ENCODE measurements at places on chromosomes 2 and 18.

GRCh38 chr2:95278051-95278471, 3.8 kb downstream of the PROM2 start:
- no peak for DNase-seq

DNA sequence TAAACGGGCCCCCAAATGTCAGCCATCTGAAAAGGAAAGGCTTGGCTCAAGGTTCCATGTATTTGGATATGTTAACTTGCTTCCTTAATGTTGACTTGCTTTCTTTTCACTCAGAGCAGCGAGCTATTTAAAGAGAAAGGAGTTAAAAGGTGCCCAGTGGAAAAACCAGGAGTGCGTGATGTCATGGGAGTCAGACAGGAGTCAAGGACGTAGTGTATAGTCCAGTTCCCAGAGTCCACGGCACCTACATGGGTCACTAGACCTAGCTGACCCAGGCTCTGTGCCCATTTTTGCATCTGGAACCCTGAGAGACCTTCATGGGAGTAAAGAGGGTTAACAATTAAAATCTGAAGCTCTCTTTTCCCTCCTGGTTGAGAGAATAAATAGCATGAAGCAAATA, 19.8 kb downstream of the SLC3A1 start:
- no peak for DNase-seq

DNA sequence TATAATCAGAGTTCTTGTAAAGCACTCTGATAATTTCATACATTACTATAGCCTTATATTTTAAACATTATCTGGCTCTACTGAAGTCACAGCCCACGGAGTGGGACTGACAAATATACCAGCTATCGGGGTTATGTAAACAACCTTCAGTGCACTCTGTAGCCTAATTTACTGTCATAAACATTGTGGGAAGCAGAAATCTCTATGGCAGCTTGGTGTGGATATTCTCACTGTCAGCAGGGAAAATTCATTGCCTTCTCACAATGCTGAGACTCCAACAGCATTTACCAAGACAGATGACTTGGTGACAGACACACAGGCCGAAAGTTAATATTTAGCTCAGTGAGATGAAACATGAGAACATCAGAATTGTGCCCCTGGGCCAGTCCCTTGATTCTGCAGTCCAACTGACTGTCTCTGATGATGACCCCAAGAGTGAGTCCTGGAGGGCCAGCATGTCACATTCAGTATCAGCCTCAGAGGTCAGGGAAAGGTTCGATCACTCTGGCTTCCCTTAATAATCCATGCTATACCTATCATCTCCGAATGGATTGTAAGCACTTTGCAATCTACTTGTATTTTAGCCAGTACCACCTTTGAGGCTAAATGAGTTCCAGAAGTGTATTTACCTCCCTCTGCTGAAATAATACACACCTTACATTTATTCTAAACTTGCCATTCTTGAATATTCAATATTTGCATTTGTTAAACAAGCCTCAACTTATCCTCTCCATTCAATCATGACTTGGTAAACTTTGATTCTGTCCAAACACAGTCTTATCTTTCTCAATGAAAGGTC, 146.2 kb upstream of the OSR1 start:
- peak; percentile 5 for DNase-seq

DNA sequence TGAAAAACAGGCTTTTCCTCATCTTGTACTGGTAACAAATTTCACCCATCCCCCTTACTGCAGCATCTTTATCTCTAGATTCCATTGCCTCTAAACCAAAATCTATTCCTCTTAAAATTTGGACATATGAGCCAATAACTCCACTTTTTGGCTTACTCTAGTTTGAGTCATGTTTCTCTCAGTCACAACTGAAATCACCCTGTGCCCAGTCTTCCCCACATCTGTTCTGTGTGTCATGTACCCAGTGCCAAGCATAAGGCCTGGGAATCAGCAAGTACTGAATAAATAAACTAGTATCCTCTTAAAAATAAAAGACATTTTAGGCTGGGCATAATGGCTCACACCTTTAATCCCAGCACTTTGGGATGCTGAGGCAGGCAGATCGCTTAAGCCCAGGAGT, 20.8 kb upstream of the CHN1 start:
- no peak for DNase-seq

- peak; percentile 63 for DNase-seq
Measured at GRCh38 chr2:222353993-222354392, 55.2 kb upstream of the PAX3 start.

GRCh38 chr2:60706021-60706420, 50.0 kb upstream of the PAPOLG start:
- DNase-seq: no peak

DNA sequence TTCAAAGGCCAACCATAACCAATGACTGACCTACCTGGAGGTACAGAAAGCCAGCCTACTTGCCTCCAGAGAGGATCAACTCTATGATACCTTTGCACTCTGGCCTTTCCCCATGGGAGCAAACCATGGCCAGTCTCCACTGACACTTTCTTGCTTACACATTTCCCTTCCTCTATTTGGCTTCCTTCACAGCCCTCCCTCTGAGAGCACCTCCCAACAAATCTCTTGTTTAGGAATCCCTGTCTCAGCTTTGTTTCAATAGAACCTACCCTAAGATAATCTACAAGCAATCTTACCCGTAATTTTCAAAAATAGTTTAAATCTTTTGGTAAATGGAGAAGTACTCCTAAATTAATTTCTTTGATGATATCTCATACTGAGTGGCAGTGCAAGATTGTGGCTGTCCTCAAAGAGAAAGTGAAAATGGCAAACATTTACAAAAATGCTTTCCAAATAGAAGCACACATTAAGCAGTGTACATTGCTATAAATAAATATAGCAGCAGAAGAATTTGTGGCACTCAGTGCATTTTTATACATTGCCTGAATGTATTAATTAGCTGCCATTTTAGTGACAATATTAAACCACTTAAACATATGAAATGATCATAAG, 140.6 kb downstream of the CCDC148 start:
- no peak for DNase-seq

DNA sequence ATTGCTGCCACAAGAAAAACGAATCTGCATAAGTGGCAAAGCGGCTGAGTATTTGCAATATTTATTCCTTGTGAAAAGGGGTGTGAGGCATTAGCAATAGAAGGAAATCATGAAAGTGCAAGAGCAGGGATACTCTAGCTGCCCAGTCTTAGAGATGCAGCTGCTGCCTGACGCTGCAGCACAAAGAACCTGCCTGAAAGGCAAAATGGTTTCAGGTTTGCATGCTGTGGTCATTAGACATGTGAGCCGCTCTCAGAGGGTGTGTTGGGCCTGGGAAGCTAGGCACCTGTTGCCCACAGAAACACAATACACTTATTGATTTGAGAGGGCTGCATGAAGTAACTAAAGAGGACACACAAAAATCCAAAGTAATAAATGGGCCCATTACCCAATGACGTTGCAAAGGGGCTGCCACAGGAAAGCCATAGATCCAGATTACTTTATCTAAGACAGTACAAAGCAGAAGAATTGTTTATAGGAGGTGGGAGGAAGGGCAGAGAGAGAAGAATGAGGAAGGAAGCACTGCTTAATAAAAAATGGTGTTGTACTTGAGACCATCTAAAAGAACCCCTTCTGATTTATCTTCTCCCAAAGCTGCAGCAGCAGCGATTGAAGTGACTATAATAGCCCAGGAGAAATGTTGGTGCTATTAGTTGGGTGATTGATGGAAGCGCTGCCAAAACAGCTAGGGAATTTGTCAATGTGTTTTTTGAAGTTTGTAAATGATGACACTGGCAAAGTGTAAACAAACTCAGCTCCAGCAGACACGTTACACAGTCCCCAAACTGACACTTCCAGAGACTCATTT, 492.4 kb upstream of the ACVR2A start:
- DNase-seq: peak; percentile 86

- no peak for DNase-seq
Measured at GRCh38 chr2:4047961-4048891, 344.9 kb downstream of the DCDC2C start.

GRCh38 chr2:241772063-241772499, 4.5 kb upstream of the GAL3ST2 start:
- no peak for DNase-seq

GRCh38 chr2:54494087-54494486, 38.0 kb downstream of the SPTBN1 start:
- no peak for DNase-seq

DNA sequence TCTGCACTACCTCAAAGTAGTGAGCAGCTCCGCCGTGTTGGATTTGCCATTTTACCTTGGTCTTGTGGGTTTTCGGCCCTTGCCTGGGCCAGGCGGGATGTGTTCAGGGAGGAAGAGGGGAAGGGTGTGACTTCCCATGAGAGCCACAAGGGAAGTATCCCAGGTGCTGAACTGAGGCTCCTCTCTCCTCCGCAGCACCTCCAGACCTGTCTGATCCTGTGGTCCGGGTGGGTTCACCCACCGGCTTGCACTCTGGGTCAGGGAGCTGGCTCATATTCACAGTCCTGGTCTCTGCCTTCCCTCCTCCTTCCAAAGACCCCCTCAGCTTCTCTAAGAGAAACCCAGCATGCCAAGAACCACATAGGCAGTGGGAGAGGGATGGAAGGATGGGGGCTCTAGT, 235.8 kb downstream of the SEPTIN10 start:
- DNase-seq: no peak

DNA sequence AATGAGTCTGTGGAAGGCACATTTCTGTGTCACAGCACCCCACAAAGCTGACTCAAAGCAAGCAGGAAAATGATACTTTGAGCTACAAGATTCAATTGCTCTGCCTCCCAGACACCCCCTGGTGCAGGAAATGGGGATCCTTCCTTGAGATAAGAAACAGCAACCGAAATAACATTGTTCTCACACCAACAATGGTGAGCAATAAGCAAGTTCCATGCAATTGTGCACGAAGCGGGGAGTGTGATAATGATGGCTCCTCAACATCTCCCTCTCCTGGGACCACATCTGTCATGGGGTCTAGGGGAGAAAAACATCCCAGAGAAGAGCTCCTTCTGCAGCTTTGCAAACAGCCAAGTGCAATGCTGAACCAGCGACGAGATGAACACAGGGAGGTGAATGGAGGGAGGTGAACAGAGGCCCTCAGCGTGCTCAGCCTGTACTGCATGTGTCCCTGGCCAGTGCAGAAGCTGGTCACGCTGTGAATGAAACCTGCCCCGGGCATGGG, 67.7 kb downstream of the PDCL3 start:
- DNase-seq: no peak

DNA sequence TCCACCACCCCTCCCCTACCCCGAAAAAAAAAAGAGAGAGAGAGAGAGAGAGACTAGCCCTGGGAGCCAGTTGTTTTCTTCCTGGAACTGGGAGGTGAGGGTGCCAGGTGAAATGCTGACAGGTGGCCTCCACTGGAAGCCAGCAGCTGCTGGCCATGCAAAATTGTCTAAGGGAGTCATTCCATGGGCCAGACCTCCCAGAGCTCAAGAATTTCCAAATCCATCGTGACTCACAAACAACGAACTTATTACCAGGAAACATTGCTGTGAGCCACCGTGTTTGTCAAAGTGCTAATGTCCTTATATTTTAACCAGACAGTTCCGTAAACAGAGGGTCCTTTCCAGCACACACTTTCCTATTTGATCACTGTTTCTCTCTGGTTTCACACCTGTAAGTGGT, 68.5 kb upstream of the PID1 start:
- DNase-seq: no peak

DNA sequence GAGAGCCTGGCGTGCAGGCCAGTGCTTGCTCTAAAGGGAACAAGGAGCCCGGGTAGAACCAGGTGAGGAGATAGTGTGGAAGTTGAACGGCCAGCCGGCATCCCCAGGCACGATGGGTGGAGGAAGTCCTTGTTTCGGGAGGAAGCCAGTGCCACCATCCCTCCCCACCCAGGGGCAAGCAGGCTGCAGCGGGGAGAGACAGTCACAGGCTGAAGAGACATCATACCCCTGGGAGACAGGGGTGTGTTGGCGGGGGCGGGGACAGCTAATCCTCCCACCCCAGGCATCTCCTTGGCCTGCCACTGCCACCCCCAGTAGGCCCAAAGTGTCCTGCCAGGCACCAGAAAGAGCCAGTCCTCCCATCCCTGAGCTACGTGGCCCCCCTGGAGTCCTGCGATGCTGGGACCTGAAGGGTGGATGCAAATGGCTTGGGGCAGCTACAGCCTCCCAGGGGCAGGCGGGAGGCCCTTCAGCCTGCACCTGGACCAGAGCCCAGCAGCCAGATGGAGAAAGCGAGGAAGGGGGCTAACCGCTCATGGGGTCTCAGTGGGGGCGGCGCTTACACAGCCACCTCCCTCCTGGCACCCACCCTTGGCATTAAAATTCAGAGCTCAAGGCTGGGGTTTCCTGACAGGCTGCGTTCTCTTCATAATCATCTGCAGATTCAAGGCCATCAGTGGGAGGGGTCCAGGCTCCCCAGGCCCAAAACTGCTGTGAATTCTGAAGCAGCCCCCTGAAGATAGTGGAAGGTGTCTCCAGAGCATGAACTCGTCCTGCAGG, 14.8 kb upstream of the GPR55 start:
- no peak for DNase-seq

GRCh38 chr2:54471221-54471711, 15.1 kb downstream of the SPTBN1 start:
- DNase-seq: peak; percentile 91

DNA sequence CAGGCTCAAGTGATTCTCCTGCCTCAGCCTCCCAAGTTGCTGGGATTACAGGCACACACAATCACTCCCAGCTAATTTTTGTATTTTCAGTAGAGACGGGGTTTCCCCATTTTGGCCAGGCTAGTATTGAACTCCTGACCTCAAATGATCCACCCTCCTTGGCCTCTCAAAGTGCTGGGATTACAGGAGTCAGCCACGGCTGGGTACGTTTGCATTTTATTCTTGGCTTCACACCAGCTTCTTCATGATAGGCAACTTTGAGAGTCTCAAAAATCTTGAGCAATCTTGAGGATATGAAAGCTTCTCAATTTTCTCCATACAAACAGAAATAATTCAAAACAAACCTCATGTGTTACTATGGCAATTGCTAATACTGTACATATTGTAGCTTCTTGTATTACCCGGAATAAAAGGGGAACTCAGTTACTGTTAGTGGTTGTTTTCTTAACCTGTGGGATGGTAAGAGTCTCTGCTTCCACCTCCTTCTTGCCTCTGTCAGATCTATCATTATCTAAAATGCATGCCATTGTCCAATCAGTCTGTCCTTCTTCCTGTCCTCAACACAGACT, 102.9 kb upstream of the SYT4 start:
- no peak for DNase-seq

- no peak for DNase-seq
Measured at GRCh38 chr2:197596766-197597165, 78.6 kb downstream of the RFTN2 start.

GRCh38 chr2:138474100-138474825, 27.3 kb upstream of the SPOPL start:
- no peak for DNase-seq

DNA sequence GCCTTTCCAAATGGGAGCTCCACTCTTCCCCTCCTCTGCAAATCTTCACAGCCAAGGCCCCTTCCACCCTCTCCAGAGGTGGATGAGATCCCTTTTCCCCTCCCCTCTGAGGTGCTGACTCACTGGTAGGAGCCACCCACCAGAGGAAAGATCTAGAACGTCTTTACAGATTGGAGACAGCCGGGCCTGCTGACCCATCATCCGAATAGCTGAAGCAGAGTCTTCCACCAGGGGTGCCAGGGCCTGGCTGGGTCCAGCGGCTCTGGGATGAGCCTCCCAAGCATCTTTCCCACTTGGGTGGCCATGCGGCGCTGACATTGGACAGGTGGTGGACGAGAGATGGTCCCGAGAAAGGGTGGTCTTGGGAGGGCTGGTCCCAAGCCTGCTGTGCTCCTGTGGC, 9.0 kb downstream of the ERFE start:
- no peak for DNase-seq

All from tongue (tissue), 3 donors.